ENCODE measurements at places on chromosomes 3 and 15. TPM values are rescaled to one million over a fixed set of nuclear protein-coding genes. Genes with fewer than 3 reads are reported as not detected.

DNA sequence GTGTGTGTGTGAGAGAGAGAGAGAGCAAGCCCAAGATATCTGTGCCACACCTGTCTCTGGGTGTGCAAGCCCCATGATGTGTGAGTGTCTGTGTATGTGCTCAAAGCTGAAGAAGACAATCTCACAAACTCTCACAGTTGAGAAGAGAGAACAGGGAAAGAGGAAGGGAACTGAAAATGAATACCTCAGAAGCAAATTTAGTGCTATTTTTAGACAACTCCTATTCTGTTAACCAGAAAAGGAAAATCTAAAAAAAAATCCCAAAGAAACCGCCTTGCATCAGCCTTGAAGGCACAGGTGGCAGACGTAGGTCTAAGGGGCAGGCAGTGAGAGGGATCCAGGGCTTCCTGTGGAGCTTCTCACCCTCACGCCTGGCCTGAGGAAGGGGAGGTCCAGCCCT is 47.8 kb downstream of the ATP2B2 start:
- no peak for DNase-seq
- no peak overlapping the region for H3K27ac ChIP-seq
- no peaks in the 10 kb centered on the region for H3K4me1 ChIP-seq
- no peaks in the 10 kb centered on the region for H3K36me3 ChIP-seq
- no peaks in the 10 kb centered on the region for H3K27me3 ChIP-seq
- no peak overlapping the region for H3K4me3 ChIP-seq

GRCh38 chr3:70090322-70090913 is 90.9 kb downstream of the SAMMSON start:
- H3K27me3 ChIP-seq, result no peaks in the 10 kb centered on the region
- no peak overlapping the region for H3K27ac ChIP-seq
- no peak for DNase-seq
- no peaks in the 10 kb centered on the region for H3K4me1 ChIP-seq
- no peaks in the 10 kb centered on the region for H3K36me3 ChIP-seq
- no peak overlapping the region for H3K4me3 ChIP-seq

GRCh38 chr3:119346076-119346496 is 51.9 kb downstream of the ARHGAP31 start:
- H3K4me1 ChIP-seq, result no peaks in the 10 kb centered on the region
- H3K27ac ChIP-seq, result peak overlapping the region; percentile 23
- H3K27me3 ChIP-seq, result no peaks in the 10 kb centered on the region
- H3K4me3 ChIP-seq, result no peak overlapping the region
- H3K36me3 ChIP-seq, result no peaks in the 10 kb centered on the region
- DNase-seq, result no peak

DNA sequence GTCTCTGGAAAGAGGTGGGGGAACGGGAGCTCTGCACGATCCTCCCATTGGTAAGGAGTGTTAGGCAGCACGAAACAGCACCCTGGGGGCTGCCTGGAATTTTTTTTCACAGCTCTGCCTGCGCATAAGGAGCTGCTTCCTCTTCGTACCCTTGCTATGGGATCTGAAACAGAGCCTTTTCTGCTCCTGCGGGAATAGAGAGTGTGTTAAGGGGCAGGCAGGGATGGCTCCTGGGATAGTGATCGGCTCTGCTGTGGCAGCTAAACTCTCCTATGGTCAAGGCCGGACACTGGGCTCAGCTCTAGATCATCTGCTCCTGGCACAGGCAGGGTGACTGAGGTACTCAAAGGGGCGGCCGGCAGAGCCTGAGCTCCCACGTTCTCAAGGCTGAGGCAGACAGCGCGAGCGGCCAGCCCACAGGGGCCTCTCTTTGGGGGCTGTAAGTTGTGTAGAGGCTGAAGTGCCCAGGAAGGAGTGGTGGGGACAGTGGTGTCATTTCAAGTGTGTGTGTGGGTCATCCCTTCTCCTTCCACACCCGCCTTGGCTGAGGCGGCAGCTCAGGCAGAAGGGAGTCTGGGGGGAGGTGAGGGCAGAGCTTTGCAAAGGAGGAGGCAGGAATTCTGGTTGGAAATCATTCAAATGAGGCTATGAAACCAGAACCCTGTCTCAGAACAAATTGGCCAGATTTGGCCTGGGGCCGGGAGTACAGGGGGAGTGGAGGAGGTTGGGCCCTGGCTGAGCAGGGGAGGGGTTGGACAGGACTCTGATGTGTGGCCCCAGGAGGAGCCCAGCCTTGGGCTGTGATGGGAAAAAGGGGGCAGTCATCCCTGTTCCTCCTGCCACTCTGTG is 31.0 kb downstream of the EPHB3 start:
- peaks cover 3% of the 10 kb centered on the region for H3K4me1 ChIP-seq
- no peaks in the 10 kb centered on the region for H3K27me3 ChIP-seq
- no peak overlapping the region for H3K4me3 ChIP-seq

GRCh38 chr3:151579571-151580270 is 118.9 kb upstream of the IGSF10 start:
- no peaks in the 10 kb centered on the region for H3K4me1 ChIP-seq
- DNase-seq, result no peak
- H3K4me3 ChIP-seq, result no peak overlapping the region
- H3K27ac ChIP-seq, result peak overlapping the region; percentile 48
- H3K27me3 ChIP-seq, result no peaks in the 10 kb centered on the region

The SLC33A1 gene
- 37.3 TPM for total RNA-seq

The TUSC7 gene
- total RNA-seq, result not detected

The AADACL2 gene
- total RNA-seq, result not detected

GRCh38 chr3:167146911-167147310 is 233.2 kb downstream of the ZBBX start:
- H3K4me3 ChIP-seq, result no peak overlapping the region
- H3K27ac ChIP-seq, result no peak overlapping the region
- DNase-seq, result no peak
- H3K36me3 ChIP-seq, result no peaks in the 10 kb centered on the region
- H3K4me1 ChIP-seq, result no peaks in the 10 kb centered on the region

The GOLGA6L9 gene
- total RNA-seq, result 2.1 TPM

DNA sequence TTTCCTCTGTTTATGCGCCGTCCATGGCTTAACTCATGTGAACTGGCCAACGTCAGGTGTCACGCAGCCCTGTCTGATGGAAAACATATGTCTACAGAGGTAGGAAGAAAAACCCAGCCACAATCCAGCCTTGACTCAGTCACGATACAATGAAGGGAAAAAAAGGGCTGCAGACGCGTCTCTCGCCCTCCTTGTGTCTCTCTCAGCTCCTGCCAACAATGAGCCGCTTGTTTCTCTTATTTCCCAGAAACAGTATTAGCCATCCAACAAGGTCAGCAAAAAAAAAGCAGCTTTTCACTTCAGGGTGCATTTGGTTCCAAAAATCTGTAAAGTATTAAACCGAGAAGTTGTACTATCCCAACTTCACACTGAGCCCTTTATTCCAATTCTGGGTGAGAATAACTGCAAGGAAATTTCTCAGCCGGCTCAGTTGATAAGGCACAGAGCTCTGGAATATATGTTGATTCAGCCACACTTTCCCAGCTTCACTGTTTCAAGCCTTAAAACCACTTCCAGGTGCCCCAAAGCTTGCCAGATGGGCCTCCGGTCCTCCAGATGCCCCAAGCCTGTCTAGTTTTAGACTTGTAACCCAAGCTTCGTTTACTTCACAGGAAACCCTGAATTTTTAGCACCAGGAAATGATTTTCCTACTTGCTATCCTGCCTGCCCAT is 79.4 kb downstream of the TM4SF4 start:
- H3K36me3 ChIP-seq, result no peaks in the 10 kb centered on the region
- DNase-seq, result peak; percentile 57
- peaks cover 27% of the 10 kb centered on the region for H3K4me1 ChIP-seq
- peak overlapping the region; percentile 90 for H3K27ac ChIP-seq
- no peak overlapping the region for H3K4me3 ChIP-seq

DNA sequence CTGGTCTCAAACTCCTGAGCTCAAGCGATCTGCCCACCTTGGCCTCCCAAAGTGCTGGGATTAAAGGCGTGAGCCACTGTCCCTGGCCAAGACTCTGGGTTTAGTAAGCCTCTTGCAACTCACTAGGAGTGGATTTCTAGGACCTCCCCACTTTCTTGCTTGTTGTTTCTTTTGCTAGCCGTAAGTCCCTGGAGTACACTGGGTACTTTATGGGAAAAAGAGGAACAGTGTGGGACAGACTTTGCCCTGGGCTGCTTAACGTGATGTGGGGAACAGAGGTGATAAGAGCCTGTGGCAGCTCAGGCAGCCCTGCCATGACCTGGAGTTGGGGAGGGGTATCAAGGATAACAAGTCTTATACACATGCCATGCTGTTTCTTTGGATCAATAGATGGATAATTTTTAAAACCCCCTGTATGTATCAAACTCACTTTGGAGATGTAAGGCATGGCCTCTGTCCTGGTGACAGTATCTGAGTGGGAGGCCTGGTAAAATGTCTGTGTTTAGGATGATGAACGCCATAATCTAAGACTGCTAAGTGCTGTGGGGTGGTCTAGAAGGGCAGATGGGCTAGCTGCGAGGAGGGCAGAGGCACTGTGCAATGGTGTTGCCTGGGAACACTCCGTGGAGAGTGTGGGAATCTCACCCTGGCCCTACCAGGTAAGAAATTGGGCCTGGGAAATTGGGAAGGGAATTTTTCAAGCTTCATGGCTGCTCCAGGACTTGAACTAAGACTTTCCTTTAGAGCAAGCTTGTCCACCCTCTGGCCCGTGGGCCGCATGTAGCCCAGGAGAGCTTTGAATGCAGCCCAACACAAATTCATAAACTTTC is 54.8 kb downstream of the SMAD3 start:
- H3K4me3 ChIP-seq, result peak overlapping the region; percentile 50
- no peaks in the 10 kb centered on the region for H3K27me3 ChIP-seq
- no peak for DNase-seq
- peak overlapping the region; percentile 92 for H3K27ac ChIP-seq
- H3K36me3 ChIP-seq, result no peaks in the 10 kb centered on the region

The CASR gene
- not detected for total RNA-seq

GRCh38 chr15:39131609-39132008 is 449.3 kb upstream of the THBS1 start:
- H3K27ac ChIP-seq, result no peak overlapping the region
- no peaks in the 10 kb centered on the region for H3K36me3 ChIP-seq
- no peak overlapping the region for H3K4me3 ChIP-seq
- H3K27me3 ChIP-seq, result no peaks in the 10 kb centered on the region
- H3K4me1 ChIP-seq, result no peaks in the 10 kb centered on the region

The CPNE4 gene
- not detected for total RNA-seq

The ECE2 gene
- not detected for total RNA-seq

- H3K27ac ChIP-seq, result no peak overlapping the region
- no peaks in the 10 kb centered on the region for H3K36me3 ChIP-seq
- no peaks in the 10 kb centered on the region for H3K4me1 ChIP-seq
- H3K27me3 ChIP-seq, result no peaks in the 10 kb centered on the region
- no peak for DNase-seq
- H3K4me3 ChIP-seq, result no peak overlapping the region
Measured at GRCh38 chr15:55526559-55527036, 18.6 kb upstream of the DNAAF4 start.

The LTK gene
- total RNA-seq, result 0.29 TPM

GRCh38 chr3:179750720-179751328 is 98.0 kb downstream of the USP13 start:
- H3K27me3 ChIP-seq, result no peaks in the 10 kb centered on the region
- no peaks in the 10 kb centered on the region for H3K4me1 ChIP-seq
- no peak for DNase-seq

Measured in breast epithelium (tissue), 4 donors.